ENCODE measurements at places on chromosomes 7 and 10.

GRCh38 chr10:1605999-1606940, 131.1 kb downstream of the ADARB2 start:
- no peak for DNase-seq

- DNase-seq, result no peak
Measured at GRCh38 chr10:106615081-106615480, 549.4 kb downstream of the SORCS1 start.

DNA sequence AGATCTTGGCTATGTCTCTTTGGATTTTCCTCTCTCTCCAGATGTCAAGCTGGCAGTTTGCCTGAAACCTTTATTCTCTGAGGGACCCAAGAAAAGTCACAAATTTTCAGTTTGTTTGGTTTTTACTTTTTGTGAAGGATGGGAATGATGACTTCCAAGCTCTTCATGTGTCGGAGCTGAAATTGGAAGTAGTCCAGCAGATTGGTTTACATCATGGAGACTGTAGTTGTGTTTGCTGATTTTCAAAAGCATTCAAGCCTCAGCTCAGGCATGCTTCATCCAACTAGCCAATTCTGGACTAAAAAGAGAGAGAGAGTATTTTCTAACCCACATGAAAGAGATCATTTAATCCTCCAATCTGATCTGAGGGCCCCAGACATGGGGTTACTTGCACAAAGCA, 326.2 kb upstream of the AUTS2 start:
- DNase-seq, result no peak

GRCh38 chr10:125163803-125164202, 3.4 kb upstream of the CTBP2 start:
- DNase-seq, result no peak

GRCh38 chr10:44205067-44205466, 179.8 kb downstream of the CXCL12 start:
- DNase-seq, result no peak

- no peak for DNase-seq
Measured at GRCh38 chr10:114869520-114869892, 47.9 kb downstream of the FHIP2A start.

- no peak for DNase-seq
Measured at GRCh38 chr7:82443036-82443546, 486 bp downstream of the CACNA2D1 start.

DNA sequence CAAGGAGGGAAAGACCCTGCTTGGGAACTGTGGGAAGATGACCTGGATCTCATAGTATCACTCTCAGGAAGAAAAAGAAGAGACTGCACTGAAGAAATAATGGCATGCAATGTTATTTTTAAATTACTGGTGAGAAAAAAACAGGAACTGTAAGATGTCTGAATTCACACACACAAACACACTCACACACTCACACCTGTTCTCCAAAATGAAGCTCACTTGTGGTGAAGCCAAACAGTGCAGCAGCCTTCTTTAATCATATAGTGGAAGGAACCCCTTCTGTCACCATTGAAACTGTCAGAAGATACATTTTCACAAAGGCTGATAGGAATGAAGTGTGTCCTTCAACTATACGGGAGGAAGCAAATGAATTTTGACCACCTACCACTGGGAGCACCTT, 156.5 kb upstream of the GHITM start:
- DNase-seq, result no peak

GRCh38 chr10:13511409-13511808, 17.4 kb downstream of the BEND7 start:
- DNase-seq, result no peak

Measured in HepG2 (cell line).